ENCODE measurements at places on chromosomes 6 and 20.
A peak's percentile ranks its signal among the peaks of the same experiment; 100 is the strongest.

DNA sequence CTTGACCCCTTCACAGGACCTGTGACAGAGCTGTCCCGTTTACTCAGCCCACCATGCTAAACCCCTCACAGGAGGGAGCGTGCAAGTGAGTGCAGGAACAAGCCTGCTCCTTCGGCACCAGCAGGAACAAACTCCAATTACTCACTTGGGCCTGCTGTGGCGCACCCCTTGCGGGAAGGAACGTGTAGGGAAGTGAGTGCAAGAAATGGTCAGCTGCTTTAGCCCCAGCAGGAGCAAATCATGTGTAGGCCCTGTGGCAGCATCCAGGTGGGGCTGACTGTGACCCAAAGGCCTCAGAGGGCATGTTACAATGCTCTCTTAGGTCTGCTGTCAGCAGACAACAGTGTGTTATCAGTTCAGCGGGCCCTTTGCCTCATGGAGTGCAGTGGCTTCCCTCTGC is 574.4 kb downstream of the PRKN start:
- H3K27me3 ChIP-seq, result peaks cover 3% of the 10 kb centered on the region
- no peak for DNase-seq
- H3K4me1 ChIP-seq, result no peaks in the 10 kb centered on the region
- H3K27ac ChIP-seq, result no peak overlapping the region

DNA sequence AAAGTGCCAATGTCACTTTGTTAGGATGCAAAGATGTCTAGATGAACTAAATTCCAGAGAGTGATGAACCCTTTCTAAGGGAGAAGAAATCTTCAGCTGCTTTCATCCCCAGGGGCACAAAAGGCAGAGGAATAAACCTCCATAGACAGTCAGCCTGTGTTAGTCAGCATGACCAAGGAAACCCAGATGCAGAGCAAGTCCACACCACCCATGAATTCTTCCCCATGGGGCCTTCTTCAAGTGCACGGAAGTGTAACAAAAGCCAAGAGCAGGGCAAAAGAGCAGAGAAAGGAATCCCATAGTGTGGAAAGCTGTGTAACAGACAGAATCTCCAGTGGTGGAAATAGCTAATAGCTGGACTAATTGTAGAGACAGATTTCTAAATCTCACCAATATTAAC is 50.0 kb downstream of the DCDC2 start:
- H3K4me3 ChIP-seq, result no peak overlapping the region
- peaks cover 17% of the 10 kb centered on the region for H3K36me3 ChIP-seq
- H3K27ac ChIP-seq, result peak overlapping the region; percentile 96
- H3K27me3 ChIP-seq, result no peaks in the 10 kb centered on the region
- no peak for DNase-seq
- H3K4me1 ChIP-seq, result peaks cover 8% of the 10 kb centered on the region

DNA sequence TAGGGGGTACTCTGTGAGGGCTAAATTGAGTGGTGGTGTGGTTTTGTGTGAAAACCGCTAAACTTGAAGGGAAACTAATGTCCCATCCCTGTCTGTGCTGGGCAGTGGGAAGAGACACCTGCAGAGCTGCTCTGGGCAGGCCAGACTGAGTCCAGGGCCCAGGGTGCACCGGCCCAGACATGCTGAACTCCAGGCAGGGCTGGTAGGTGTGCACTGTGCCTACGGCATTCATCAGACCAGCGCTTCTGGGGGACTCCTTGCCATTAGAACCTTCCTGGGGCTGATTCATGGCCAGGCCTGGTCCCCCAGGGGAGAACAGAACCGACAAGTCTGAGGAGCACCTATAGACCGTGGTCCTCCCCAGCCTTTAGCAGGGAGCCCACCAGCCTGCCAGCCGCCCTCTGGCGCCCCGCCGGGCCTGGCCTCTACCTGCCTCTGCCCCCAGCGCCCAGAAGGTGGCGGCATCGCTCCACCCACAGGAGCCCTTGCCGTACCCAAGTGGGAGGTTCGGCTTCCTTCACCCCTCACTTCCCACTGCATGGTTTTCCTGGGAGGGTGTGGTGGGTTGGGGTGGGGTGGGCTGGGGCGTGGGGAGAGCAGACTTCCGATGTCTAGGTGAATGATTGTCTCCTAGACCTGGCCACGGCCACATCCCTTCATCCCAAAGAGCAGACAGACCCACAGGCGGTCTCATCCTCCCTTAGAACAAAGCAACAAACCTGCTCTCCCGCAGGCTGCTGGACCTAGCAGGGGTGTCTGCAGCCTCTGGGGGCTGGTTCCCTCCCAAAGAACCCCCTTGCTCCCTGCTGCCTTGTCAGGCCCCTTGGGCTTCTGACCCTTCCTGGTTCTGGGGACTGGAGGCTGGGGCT is 15.5 kb downstream of the CCDC167 start:
- H3K4me3 ChIP-seq, result no peak overlapping the region
- H3K36me3 ChIP-seq, result peaks cover 19% of the 10 kb centered on the region
- peak; percentile 83 for DNase-seq

DNA sequence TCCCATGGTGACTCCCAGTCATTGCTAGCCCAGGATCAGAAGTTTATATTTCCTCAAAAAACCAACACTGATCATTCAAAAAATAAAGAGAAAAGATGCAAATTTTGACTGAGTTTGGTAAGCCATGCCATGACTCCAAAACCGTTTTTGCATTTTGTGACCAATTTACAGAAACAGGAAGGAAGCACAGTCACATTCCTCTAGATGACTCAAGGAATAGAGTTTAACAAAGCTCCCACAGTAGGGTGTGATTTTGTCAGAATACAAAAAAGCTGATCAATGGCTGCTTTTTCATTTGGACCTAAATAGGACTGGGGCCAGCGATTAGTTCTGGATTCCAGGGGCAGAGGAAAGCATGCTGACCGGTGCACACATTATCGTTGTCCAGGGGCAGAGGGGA is 179.4 kb upstream of the AFDN start:
- no peaks in the 10 kb centered on the region for H3K36me3 ChIP-seq
- H3K4me3 ChIP-seq, result no peak overlapping the region
- no peak for DNase-seq
- H3K27me3 ChIP-seq, result peaks cover 6% of the 10 kb centered on the region
- H3K27ac ChIP-seq, result no peak overlapping the region
- peaks cover 36% of the 10 kb centered on the region for H3K4me1 ChIP-seq

- H3K36me3 ChIP-seq, result no peaks in the 10 kb centered on the region
- H3K4me3 ChIP-seq, result no peak overlapping the region
- no peaks in the 10 kb centered on the region for H3K27me3 ChIP-seq
- no peak overlapping the region for H3K27ac ChIP-seq
Measured at GRCh38 chr6:115945306-115945705, 115.4 kb downstream of the FRK start.

- no peak overlapping the region for H3K4me3 ChIP-seq
- peaks cover 14% of the 10 kb centered on the region for H3K4me1 ChIP-seq
- H3K27ac ChIP-seq, result no peak overlapping the region
Measured at GRCh38 chr6:156752666-156753301, 24.4 kb upstream of the ARID1B start.

DNA sequence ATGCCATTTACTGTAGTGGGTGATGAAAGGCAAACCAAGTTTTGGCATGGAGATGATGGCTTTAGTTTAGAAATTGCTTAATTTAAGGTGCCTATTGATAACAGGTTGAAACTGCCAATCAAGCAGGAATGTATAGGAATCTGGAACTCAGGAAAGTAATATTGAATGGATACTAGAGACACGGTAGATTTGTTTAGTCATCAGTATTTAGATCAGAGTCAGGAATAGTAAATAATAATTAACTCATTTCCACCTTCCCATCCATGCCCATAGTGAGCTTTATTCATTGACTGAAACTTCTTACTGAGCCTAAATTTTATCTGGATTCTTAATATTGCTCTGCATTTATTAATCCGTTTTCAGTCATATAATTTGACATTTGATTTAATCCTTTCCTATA is 500.3 kb downstream of the NKAIN2 start:
- no peak overlapping the region for H3K27ac ChIP-seq
- H3K4me1 ChIP-seq, result peaks cover 11% of the 10 kb centered on the region
- no peaks in the 10 kb centered on the region for H3K27me3 ChIP-seq

DNA sequence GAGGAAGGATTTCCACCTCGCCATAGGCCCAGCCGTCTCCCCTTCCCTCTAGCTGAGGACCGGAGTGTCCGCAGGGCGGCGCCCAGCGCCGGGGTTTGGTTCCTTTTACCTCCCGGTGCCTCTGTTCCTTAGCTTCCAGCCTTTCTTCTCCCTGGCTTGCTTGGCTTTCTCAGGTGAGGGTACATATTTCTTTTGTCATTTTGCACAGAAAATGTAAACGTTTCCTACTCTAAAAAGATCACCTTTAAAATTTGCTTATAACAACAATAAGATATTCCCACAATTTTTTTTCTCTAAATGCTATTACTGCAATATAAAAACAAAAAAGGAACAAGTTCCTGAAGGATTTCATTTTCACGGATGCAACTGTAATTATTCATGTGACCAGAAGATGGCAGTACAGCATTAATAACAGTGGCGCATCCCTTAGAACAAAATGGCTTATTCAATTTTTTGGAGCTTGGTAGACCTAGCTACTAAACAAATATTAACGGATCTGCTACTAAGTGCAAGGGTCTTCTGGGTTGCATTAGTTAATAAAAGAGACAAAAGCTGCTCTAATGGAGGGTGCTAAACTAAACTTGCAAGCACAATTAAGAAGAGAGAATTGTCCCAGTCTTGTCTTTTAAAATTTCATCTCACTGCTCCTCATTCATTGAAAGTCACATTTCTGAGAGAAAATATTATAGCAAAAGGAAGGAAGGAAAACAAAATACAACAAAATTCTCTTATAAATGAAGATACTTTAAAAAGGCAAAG is 172.9 kb downstream of the ADGRG6 start:
- no peak overlapping the region for H3K4me3 ChIP-seq
- no peaks in the 10 kb centered on the region for H3K27me3 ChIP-seq
- no peak overlapping the region for H3K27ac ChIP-seq
- H3K36me3 ChIP-seq, result no peaks in the 10 kb centered on the region

GRCh38 chr20:37201827-37202162 is 22.4 kb upstream of the MROH8 start:
- no peak overlapping the region for H3K4me3 ChIP-seq
- no peaks in the 10 kb centered on the region for H3K27me3 ChIP-seq
- H3K27ac ChIP-seq, result no peak overlapping the region
- DNase-seq, result no peak
- no peaks in the 10 kb centered on the region for H3K4me1 ChIP-seq
- H3K36me3 ChIP-seq, result peaks cover 63% of the 10 kb centered on the region

- H3K36me3 ChIP-seq, result no peaks in the 10 kb centered on the region
- DNase-seq, result no peak
- no peak overlapping the region for H3K27ac ChIP-seq
- no peaks in the 10 kb centered on the region for H3K27me3 ChIP-seq
- H3K4me3 ChIP-seq, result no peak overlapping the region
Measured at GRCh38 chr6:39428816-39429215, 106.3 kb upstream of the KCNK16 start.

- no peaks in the 10 kb centered on the region for H3K27me3 ChIP-seq
- H3K4me1 ChIP-seq, result no peaks in the 10 kb centered on the region
- no peak overlapping the region for H3K27ac ChIP-seq
- peaks cover 8% of the 10 kb centered on the region for H3K36me3 ChIP-seq
Measured at GRCh38 chr6:38100380-38100779, 280.9 kb downstream of the ZFAND3 start.

DNA sequence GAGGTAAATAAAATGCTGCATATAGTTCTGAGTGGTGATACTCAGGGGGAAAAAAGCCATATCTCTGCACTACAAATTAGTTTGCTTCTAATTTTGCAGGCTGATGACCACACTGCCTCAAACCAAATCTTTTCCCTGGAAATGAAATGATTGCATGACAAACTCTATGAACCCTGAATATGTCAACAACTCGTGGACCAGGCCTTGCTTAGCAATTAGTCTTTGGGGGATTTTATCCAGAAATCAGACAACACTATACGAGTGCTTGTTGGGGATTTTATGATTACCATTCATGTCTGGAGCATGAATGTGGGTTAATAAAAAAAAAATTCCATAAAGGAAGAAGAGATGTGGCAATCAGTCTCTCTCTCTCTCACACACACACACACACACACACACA is 42.0 kb downstream of the SOBP start:
- no peak for DNase-seq
- H3K27ac ChIP-seq, result peak overlapping the region; percentile 35
- no peaks in the 10 kb centered on the region for H3K27me3 ChIP-seq
- peaks cover 34% of the 10 kb centered on the region for H3K4me1 ChIP-seq

GRCh38 chr20:571754-572441 is 28.3 kb upstream of the CSNK2A1 start:
- peaks cover 55% of the 10 kb centered on the region for H3K4me1 ChIP-seq
- H3K27ac ChIP-seq, result no peak overlapping the region
- DNase-seq, result peak; percentile 66
- H3K4me3 ChIP-seq, result peak overlapping the region; percentile 63
- no peaks in the 10 kb centered on the region for H3K36me3 ChIP-seq

DNA sequence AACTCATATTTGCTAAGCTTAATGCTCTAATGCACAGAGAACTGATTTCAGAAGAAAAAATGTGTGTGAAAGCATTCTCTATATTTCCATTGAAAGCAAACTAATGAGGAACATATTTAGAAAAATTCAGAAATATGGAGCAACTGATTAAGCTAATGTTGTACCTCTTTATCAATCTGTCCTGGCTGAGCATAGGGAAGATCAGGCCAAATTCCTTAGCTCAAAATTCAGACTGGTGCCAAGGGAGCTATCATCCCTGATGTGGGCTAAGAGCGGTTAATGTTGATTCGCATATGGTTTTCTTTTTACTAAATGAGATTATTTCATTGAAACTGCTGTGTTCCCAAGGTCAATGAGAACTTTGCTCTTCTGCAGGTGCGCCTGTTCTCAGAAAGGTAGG is 93.9 kb upstream of the HS3ST5 start:
- H3K36me3 ChIP-seq, result no peaks in the 10 kb centered on the region
- H3K27ac ChIP-seq, result no peak overlapping the region
- H3K27me3 ChIP-seq, result peaks cover 6% of the 10 kb centered on the region
- peaks cover 9% of the 10 kb centered on the region for H3K4me1 ChIP-seq
- H3K4me3 ChIP-seq, result no peak overlapping the region

- H3K36me3 ChIP-seq, result peaks cover 72% of the 10 kb centered on the region
- peaks cover 4% of the 10 kb centered on the region for H3K4me1 ChIP-seq
- H3K27me3 ChIP-seq, result no peaks in the 10 kb centered on the region
- H3K27ac ChIP-seq, result no peak overlapping the region
- DNase-seq, result no peak
- H3K4me3 ChIP-seq, result no peak overlapping the region
Measured at GRCh38 chr20:41480054-41480770, 113.6 kb upstream of the EMILIN3 start.

- H3K4me3 ChIP-seq, result no peak overlapping the region
- peaks cover 23% of the 10 kb centered on the region for H3K4me1 ChIP-seq
- DNase-seq, result no peak
- peaks cover 19% of the 10 kb centered on the region for H3K27me3 ChIP-seq
- no peak overlapping the region for H3K27ac ChIP-seq
Measured at GRCh38 chr6:107813555-107814194, 10.4 kb downstream of the SCML4 start.

DNA sequence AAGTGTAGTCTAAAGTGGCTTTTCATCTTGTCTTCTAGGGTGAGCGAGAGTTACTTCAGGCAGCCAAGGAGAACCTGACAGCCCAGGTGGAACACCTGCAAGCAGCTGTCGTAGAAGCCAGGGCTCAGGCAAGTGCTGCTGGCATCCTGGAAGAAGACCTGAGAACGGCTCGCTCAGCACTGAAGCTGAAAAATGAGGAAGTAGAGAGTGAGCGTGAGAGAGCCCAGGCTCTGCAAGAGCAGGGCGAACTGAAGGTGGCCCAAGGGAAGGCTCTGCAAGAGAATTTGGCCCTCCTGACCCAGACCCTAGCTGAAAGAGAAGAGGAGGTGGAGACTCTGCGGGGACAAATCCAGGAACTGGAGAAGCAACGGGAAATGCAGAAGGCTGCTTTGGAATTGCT is 27.1 kb downstream of the C20orf173 start:
- peaks cover 79% of the 10 kb centered on the region for H3K36me3 ChIP-seq
- peaks cover 7% of the 10 kb centered on the region for H3K4me1 ChIP-seq
- H3K4me3 ChIP-seq, result no peak overlapping the region
- DNase-seq, result no peak
- H3K27me3 ChIP-seq, result no peaks in the 10 kb centered on the region

Data from nephron progenitor cell (in vitro differentiated cells).